ENCODE measurements at places on chromosomes 6 and 20.

DNA sequence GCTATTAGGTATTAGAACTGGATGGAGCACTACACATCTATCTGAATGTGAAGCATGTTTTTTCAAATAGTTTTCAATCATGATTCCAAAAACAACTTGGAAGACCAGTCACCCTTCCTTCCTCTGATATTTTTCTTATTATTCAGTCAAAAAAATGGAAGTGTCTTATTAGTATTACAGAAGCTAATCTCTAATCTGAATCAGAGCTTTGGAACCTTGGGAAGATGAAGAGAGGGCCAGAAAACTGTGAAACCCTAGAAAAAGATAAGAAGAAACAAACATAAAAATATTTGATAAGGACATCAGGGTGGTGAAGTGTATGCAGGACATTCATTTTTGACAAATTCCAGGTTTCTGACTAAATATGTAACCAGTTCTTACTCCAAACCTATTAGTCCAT lies 166.3 kb upstream of the PRSS16 start:
- DNase-seq, result no peak

GRCh38 chr6:138719744-138720143 lies 53.8 kb upstream of the CCDC28A start:
- no peak for DNase-seq

DNA sequence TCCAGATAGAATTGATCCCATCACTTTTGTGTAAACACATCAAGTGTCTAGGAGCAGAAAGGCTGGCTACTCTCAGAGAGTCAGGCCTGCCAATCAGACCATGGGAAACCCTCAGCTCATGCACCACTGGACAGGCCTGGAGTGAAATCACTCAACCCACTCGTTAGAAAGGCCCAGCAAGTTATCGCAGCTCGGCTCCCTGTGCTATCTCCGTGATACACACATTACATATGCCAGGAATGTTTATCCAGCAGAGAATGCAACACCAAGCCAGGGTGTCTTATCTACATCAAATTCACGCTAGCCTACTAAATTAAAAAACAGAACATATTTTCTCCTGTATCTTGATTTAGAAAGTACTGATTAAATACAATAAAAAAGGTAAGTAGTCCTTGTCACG lies 232.4 kb upstream of the FOXQ1 start:
- no peak for DNase-seq

DNA sequence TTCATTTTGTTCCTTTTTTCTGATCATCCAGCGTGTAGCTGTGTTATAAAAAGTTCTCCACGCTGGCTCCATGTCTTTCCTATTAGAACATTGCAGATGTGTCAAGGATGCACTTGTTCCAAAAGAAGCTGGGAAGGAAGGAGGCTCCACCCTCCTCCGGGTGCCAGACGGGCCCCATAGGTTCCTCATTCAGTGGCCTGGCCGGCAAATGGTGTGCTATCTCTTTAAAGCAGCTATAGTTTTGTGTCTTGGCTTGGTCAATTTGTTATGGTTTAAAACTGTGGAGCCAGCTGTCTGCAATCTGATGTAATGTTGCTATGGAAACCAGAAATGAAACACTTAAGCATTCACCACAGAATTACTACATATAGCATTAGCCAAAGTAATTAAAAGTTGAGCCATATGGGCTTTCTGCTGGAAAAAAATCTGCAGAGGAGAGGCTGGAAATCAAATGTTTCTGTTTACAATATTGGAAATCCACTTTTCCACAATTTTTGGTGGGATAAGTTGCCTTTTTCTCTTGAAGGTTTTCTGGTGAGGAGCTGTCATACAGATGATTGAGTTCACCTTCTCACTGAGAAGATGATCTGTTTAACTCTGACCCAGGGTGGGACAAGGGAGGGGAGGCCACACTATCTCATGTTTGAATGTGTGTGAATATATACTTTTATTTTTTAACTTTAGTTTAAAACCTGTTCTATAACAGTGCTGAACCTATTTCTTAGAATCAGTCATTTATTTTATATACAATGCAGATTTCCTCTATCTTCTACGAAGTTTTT lies 167.4 kb downstream of the SASH1 start:
- DNase-seq, result no peak

- DNase-seq, result no peak
Observed at GRCh38 chr6:149925974-149926777, 3.3 kb upstream of the RAET1G start.

GRCh38 chr6:16059496-16059895 lies 69.4 kb upstream of the MYLIP start:
- DNase-seq, result no peak

DNA sequence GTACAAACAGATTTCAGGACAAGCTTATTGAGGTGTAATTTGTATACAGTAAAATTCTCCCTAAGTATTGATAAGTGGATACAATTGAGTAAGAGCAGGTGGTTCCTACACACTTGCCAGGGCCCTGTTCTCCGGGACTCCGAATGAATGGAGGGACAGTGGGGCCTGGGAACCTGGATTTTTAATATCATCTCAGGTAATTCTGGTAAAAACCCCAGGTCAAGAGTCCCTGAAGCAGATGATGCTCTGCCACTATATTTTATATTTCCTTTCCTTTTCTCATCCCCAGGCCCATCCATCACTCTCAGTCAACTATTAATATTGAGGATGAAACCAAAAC lies 104.9 kb downstream of the FYN start:
- no peak for DNase-seq

DNA sequence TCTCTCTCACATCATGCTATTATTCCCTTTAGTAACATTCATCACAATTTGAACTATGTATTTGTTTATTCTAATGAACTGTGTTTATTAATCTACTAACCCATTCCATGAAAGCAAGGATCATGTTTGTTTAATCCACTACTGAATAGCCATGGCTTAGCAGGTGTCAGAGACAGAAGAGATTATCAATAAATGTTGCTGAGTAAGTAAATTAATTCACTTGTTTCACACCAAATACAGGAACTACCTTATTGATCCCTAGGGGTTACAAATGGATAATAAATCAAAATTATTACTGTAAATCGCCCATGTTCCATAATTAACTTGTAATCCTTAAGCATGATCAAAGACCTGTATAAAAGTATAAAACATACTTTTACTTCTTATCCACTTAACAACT lies 76.6 kb downstream of the PHIP start:
- no peak for DNase-seq

- no peak for DNase-seq
Observed at GRCh38 chr6:139994998-139995397, 620.5 kb upstream of the CITED2 start.

DNA sequence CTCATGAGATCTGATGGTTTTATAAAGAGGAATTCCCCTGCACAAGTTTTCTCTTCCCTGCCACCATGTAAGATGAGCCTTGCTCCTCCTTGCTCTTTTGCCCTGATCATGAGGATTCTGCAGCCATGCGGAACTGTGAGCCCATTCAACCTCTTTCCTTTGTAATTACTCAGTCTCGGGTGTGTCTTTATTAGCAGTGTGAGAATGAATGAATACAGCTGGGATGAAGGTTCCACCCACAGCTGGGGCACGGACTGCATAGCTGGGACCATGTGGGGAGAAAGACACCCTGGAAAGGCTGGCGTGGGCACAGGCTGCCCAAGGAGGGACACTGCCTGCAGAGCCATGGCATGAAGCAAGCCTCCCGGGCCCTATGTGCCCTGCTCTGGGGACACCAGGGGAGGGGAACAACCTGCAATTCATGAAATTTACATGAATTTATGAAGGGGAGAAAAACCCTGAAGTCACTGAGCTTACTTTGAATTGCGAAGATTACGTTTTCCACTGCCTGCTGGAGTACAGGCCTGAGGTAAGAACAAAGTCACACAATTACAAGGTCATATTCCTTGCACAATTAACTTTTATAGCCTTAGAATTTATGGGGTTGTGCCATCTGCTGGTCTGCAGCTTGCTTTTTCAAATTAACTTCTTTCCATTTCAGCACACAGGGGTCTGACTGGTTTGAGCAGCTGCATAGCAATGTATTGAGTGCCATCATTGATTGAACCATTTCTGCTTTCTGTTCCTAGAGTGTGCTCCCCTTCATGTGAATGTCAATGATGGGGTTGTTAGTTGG lies 46.2 kb downstream of the SLC22A1 start:
- DNase-seq, result no peak

DNA sequence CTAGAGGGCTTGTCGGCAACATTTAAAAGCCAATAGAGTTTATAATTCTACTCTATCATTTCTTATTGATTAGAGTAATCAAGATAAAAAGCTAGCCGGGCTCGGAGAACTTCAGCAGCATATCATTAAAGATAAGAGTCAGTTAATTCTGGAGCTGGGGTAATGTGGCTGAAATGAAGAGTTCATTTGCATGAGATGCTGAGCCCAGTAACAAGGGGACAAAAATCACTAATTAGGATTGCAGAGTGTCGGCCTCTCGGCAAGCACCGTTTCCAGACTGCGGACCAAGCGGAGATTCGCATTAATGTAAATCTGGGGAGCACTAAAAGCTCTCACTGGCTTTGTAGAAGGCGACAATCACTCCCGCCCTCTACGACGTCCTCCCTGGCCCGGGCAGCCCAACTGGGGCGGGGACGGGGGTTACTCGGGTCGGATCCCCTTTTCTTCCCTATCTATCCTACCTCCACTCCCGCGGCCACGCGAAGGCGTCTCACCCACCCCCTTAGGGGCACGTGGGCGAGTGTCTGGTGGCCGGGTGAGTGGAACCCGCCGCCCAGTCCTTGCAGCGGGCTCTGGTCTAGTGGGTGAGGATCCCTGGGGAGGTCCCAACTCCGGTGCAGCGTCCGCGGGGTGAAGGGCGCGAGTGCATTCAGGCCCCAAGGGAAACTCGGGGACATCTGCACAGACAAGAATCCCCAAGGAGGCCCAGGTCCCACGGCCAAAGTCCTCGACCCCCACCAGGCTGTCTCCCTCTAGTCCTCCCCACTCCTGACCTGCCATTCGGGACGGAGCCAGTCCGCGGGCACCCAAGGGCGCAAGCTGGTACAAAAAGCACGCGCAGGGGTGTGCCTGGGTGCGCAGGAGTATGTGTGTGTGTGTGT lies 42.2 kb upstream of the OSTM1 start:
- no peak for DNase-seq

DNA sequence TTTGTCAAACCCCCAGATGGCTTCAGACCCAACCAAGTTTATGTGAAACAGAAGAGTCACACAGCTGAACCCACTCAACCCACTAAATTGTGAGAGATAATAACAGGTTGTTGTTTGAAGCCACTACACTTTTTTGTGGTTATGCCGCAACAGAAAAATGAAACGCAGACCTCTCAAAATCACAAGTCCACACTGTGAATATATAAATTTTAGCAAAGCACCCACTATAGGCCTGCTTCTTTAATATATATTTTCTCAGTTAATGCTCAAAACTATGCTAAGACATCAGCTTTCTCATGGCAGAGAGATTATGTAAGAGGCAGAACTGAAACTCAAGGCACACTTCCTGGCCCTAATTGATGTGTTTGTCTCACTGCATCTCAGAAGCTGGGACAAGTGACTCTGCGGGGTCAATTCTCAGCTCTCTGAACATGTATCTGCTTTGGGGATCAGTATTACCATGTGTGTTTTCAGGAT lies 27.7 kb downstream of the MAP3K5 start:
- no peak for DNase-seq

- no peak for DNase-seq
Observed at GRCh38 chr6:117501722-117502121, 19.2 kb downstream of the DCBLD1 start.

GRCh38 chr6:108777536-108777935 lies 70.7 kb upstream of the ARMC2 start:
- no peak for DNase-seq

GRCh38 chr6:49255335-49255734 lies 207.7 kb downstream of the MMUT start:
- DNase-seq, result no peak

- no peak for DNase-seq
Observed at GRCh38 chr6:110566346-110567125, 90.1 kb upstream of the SLC22A16 start.

DNA sequence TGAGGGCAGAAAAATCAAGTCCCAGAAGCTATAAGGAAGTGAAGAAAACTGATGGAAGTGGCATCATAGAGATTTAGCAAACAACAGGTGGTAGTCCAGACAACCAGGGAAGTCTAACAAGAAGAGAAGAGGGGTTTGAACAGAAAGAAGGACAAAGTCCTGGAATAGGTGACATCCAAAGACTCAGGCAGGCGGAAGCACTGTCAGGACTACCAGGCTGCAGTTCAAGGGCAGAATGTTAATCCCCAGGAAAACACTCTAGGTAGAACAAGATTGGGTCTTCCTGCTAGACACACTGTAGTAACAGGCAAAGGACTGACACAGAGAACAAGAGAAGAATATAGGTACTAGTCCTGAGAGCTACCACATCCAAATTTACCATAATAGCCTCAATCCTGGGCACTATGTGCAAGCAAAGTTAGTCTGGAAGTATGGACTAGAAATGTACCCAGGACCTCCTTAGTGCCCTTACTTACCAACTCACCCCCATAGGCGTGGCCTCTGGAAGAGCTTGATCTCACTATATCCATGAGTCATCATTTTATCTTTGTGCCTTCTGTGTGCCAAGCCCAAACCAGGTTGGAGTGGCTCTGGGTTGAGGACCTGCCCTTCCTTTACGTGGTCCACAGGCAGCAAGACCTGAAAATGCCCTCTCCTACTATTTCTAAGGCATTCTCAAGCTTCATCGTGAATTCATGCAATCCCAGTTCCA lies 2.2 kb upstream of the EPB41L2 start:
- no peak for DNase-seq

- no peak for DNase-seq
Observed at GRCh38 chr6:87941556-87942358, 105.9 kb upstream of the SPACA1 start.

DNA sequence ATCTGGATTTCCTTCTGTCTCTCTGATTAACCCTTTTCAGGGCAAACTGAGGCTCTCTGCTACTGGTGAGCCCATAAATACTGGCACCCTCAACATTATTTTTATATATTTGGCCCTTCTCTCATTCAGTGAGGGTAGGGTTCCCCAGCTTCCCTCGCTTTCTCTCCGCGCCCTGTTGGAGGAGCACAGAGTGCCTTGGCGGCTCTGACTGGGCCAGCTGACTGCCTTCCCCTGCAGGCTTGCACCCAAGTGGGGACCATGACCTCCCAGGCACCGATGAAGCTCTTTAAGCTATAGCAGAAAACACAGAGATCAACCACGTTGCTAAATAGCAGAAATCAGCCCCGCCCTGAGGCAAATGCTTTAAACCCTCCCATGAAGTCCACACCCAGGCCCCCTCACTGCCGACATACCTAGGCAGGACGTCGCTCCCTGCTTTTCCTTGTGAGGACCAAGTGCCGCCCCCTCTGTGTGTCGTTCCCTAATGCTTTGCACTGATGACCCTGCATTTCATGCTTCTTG lies 105.0 kb downstream of the HUS1B start:
- DNase-seq, result no peak
